ENCODE measurements at places on chromosomes 13 and 19.

DNA sequence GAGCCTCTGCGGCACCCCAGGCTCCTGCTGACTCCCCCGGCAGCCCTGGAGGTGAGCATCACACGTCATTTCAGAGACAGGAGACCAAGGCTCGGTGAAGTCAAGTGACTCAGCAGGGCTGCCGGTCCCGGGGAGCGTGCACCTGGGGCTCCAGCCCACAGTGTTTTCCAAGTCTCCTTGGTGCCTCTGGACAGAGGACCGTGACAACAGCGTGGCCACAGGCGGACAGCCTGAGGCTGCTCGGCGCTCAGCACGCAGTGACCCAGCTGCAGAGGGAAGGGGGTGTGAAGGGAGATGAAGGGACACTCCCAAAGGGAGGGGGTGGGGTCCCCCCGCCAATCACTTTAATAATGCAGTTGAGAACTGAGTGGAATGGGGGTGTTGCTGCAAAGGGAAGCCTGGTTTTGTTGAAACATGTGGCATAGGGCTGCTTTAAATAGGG lies 17.5 kb upstream of the ASPDH start:
- no peak for DNase-seq

- no peak for DNase-seq
Observed at GRCh38 chr13:96728463-96728862, 265.8 kb downstream of the OXGR1 start.

- DNase-seq, result peak; percentile 54
Observed at GRCh38 chr13:95642028-95642621, 2.4 kb downstream of the DZIP1 start.

DNA sequence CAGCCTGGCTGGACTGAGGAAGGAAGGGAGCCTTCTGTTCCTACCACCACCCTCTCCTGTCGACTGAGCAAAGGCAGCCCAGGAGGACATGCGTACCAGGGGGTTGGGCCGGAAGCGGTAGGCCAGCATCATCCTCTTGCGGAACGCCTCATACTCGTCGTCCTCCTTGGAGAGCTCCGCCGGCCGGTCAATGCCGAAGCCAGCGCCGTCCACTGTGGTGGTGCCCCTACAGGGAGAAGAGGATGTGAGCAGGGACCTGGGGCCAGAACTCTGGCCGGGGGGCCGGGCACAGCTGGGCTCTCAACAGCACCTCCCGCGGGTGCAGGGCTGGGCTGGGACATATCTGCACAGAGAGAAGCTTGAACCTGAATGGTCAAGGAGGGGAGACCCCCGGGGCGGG lies 3.8 kb upstream of the TM6SF2 start:
- DNase-seq, result no peak

DNA sequence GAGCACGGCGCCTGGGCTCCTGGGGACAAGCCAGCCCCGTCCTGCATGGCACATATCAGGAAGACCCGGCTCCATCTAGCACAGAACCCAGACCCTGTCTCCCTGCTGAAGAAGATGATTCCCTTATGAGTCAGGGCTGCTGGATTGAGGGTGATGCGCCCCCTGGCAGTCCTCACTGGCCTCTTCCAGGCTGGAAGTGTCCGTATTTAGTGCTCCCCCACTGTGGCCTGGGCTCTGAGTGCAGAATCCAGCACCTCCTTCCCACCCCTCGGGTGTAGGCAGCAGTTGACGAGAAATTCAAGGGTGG lies 14.9 kb downstream of the COMP start:
- DNase-seq, result no peak

DNA sequence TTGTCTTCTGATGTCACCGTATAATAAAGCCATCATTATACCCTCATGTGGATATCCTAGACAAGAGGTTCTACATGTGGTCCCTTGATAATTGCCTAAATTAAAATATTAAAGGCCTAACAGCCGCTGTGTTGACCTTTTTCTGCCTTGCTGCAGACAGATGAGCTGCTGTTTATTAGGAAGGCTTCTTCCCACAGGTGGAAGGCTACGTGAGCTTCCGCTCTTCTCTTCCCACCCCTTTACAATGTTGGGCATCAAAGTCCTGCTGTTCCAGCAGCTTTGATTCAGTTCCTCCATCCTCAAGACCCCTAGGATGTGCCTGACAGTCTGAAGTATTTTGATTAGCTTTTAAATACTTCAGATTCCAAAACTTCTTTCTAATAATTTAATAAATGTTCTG lies 217.1 kb downstream of the PCCA start:
- DNase-seq, result no peak

- DNase-seq, result no peak
Observed at GRCh38 chr13:27977476-27978300, 8.6 kb upstream of the CDX2 start.

DNA sequence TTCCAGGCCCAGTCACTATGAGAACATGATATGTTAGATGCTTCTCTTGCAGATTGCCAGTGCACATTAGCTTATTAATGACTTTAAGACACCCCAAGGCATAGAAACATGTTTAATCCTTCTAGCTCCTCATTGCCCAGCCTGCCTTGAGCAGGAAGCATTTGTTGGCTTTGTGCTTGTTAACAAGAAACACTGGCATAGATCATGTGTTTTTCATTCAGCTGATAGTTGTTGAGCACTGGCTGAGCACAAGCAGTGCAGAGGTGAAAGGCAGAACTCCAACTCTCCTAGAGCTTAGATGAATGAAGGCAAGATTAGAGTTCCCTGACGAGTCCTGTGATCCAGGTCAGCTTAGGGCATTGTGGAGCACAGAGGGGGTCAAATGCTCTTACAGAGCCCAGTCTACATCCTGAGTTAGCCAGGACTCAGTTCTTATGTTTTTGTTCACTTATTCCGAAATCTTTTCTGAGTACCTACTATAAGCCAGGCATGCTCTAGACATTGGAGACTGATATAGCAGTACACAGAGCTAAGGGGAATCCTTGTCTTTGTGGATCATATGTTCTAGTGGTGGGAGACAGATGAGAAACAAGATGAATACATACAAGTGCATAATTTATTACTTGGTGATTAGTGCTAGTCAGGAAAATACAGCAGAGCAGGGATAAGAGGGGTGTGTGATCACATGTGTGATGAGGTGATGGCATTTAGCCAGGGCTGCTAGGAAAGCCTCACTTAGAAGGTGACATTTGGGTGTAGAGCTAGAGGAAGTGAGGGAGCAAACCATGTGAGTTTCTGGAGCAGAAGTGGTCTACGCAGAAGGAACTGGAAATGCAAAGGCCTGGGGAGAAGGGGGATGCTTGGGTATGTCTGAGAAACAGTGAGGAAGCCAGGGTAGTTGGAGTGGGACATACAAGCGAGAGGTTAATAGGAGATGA lies 101.2 kb downstream of the WASF3 start:
- no peak for DNase-seq

GRCh38 chr19:435707-436412 lies 25.0 kb downstream of the SHC2 start:
- DNase-seq, result no peak

GRCh38 chr19:18441804-18442788 lies 4.2 kb upstream of the ISYNA1 start:
- no peak for DNase-seq

DNA sequence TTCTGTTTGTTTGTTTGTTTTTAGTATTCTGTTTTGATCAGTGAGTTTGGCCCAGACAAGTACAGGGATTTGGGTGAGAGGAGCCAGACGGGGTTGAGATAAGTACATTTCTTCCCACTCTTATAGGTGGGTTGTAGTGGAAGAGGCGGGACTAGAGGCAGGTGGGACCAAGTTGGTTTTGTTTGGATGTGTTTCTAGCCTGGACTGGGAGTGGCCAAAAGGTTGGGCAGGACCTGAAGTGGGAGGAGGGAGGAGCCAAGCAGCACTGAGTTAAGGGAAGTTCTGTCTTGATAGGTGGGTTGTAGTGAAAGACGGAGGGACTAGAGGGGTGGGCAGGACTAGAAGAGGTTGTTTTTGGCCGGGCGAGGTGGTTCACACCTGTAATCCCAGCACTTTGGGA lies 9.0 kb downstream of the DNASE2 start:
- DNase-seq, result no peak

DNA sequence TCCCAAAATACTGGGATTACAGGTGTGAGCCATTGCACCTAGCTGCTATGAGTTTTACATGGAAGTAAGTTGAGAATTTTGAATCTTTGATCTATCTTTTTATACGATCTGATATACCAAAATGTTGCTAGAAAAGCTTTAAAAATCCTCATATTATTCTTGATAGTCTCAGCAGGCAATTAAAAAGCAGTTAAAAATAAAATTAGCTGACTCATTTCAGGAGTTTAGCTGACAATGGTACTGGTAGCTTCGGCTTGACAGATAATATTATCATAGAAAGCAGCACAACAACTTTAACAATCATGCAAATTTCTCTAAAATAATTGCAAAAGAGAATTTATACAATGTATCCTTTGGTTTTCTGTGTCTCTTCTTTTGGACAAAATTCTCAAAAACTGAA lies 9.6 kb upstream of the FOXO1 start:
- no peak for DNase-seq

- DNase-seq, result no peak
Observed at GRCh38 chr13:71148396-71148795, 718.6 kb downstream of the DACH1 start.

- DNase-seq, result no peak
Observed at GRCh38 chr19:54905803-54906511, at the start of gene NCR1. NCR1 (plus strand) TSS chr19:54906148; CDS start chr19:54906188, 40 bp downstream.

DNA sequence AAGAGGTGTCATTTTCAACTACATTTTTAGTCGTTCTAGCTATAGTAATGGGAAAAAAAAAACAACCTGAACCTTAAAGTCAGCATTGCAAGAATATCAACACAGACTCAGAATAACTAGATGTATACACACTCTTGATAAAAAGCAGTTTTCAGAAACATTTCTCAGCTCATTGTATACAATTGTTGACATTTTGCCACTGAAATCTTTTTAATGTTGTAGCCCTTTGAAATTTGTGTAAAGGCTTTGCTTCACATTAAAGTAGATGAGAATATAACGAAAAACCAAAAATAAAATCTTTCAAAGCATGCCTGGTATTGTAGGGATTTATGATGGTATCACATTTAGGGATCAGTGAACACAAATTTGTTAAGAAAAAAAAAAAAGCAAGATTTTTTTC lies 87.2 kb upstream of the SLC10A2 start:
- DNase-seq, result no peak

DNA sequence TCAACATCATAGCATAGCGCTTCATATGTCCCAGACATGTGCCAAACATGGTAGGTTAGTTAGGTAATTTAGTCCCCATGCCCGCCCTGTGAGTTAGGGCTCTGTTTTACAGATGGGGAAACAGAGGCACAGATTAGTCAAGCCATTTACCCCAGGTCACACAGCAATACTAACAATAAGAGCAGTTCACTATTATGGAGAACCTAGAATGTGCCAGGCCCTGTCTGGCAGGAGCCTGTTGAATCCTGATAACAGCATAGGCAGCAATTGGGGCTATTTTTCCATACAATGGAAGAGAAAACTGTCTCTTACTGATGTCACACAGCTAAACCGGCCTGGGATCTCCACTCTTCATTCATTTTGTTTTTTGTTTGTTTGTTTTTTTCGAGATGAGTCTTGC lies 6.5 kb upstream of the PPP1R37 start:
- DNase-seq, result no peak

- DNase-seq, result no peak
Observed at GRCh38 chr19:3491396-3492119, 8.3 kb upstream of the SMIM44 start.

GRCh38 chr13:34459856-34460255 lies 482.2 kb upstream of the NBEA start:
- no peak for DNase-seq

DNA sequence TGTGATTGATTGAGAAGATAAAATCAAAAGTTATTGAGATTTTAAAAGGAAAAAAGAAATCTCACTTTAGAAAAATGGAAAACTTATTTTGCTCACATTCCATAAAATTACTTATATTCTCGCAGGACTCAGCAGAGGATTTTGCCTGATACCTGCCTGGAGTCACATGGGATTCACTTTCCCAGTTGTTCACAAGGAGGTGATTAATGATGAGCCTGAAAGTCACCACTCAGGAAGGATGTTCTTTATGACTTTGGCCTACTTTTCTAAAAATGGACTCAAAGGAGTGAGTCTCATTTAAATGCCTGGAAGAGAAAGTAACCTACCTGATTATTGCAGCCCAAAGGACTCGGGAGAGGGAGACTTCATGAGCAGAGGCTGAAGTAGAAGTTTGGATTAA lies 34.5 kb upstream of the FAM216B start:
- DNase-seq, result no peak

DNA sequence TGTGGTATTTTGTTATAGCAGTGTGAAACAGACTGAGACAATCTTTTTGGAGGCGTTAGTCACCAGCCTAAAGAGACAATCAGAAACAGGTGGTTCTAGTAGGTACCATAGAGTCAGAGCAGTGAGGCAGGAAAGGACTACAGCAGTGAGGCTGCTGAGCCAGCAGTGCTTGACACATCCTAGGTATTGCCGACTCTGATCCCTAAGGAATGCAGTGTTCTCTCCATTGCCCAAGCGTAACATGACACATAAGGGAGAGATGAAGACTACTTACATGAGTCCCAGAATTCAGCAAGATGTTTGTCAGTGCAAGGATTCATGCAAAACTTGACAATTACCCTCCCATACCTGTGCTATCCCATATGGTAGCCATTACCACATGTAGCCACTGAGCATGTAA lies 62.4 kb upstream of the XPO4 start:
- DNase-seq, result no peak

- DNase-seq, result peak; percentile 21
Observed at GRCh38 chr19:9431475-9431874, 3.9 kb downstream of the ZNF266 start.

DNA sequence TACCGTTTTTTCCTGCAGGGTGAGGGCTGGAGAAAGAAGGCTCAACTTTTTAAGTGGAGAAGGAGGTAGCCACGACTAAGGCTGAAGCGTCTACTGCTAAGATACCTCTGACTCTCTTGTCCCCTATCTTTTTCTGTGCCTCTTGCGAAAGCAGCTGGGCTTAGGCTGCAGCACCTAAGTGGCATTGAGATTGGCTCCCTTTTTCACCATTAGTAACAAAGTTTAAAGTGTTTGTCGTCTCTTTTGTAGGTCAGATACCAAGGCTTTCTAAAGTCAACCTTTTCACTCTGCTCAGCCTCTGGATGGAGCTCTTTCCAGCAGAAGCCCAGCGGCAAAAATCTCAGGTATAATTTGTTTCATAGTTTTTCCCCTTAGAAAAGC lies 887 bp downstream of the CDADC1 start:
- no peak for DNase-seq

GRCh38 chr13:59356607-59357006 lies 807.1 kb downstream of the DIAPH3 start:
- DNase-seq, result peak; percentile 86

DNA sequence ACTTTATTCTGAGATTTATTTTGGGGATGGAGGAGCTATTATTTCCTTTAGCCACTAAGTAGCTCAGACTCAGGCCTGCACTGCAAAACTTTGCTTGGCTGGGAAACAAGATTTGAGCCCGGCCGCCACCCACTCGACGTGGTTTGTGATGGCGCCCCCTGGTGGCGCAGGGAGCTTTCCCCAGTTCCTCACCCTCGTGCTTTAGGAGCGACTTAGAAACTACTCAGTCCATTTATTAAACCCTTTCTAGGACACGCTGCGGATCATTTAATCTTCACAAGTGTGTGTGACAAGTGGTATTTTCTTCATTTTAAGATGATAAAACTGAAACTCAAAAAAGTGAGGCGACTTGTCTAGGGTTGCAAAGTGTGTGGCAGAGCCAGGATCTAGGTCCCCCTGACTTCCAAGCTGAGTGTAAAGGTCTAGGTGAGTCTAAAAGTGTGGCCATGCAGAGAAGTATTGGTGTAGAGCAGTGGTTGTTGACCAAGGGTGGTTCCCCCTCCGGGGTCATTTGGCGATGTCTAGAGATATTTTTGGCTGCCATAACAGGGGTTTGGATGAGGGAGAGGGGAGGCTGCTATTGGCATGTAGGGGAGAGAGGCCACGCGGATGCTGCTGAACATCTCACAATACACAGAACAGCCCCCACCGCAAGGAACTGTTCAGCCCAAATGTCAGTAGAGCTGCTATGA lies 2.2 kb downstream of the CXCL17 start:
- peak; percentile 83 for DNase-seq
